Cortex of kidney (tissue), 1 donor: ENCODE measurements at places on chromosomes 3 and 15.

DNA sequence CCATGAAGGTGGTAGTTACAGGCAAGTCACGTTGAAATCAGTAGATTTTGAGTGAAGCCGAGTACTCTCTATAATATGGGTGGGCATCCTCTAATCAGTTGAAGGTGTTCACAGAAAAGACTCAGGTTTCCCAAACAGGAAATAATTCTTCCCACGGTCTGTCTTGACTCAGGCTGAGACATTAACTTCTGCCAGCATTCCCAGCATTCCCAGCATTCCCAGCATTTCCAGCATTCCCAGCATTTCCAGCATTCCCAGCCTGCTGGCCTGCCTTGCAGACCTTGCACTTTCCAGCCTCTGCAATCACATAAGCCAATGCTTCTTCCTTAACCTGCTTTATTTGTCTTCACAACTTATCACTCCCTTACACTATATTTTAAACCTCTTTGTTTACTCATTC lies 542.3 kb upstream of the ROBO2 start:
- DNase-seq: no peak

GRCh38 chr3:13480340-13481318 lies 523 bp downstream of the HDAC11 start:
- DNase-seq: no peak

DNA sequence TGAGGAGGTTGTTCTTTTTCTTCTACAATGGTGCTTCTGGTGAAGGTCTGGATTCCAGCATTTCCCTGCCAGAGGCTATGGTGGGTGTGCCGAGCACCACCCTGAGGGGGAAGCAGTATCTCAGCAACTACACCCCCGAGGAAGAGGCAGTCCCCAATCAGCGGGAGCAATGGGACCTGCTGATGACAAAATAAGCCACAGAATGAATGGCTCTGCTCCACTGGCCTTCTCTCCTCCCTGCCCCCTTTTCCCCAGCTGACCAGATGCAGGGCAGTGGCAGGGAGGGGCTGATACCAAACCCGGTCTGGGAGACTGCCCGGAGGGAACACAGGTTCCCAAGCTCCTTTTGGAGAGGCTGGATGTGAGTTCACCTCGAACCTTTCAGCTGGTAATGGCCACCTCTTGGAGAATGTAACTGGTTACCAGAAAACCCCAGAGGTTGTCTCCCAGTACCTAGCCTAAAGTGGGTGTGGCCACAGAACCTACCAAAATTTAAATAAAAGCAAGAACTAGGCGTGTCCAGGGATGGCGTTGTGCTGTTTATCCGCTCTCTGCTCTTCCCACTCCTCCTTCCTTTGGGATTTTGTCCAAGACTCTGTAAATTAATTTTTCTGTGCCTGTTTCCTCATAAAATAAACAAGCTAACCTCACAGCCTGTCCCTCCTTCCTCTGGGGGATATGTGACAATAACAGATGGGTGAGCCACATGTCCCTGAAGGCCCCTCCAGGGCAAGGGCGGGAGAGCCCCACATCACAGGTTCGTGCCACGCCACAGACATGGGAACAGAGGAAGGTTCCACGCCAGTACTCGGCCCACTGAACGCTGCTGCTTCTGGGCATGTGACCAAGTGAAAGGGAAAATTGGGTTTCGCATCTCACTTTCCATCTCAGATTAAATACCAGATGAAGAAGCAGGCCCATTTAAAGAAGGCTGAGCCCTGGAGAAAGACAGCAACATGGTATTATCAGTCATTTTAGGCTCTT lies 35.1 kb upstream of the SPTBN5 start:
- no peak for DNase-seq

DNA sequence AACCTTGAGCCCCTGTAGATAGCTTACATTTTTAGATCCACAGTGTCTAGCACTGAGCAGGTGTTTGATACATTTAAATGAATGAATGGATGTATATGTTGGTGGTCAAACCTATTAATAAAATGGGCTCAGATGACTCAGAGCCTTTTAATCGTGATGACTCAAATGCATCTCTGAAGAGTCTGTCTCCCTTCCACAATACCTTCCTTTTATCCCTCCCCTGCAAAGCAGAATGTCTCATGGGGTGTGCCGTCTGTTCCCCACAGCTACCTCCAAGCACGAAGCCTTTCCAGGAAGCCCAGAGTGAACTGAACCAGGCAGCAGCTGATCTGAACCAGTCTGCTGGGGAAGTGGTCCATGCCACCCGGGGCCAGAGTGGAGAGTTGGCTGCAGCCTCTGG lies 303.5 kb upstream of the TPM1 start:
- no peak for DNase-seq

DNA sequence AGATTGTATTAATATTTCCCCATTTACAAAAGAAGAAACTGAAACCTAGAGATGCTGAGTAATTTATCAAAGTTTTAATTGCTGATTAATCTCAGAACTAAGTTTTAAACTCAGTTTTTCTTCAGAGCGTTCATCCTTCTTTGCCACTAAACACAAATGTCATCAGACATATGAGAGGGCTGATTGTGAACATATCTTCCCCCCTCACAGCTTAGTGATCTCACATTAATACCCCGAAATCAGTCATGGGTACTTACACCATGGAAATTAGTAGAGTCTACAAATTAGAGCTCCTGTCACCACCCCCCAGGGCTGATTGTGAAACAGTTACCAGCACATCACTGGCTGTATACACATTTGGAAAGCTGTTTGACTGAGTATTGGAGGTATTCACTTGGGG lies 189.3 kb upstream of the SGO1 start:
- DNase-seq: no peak

DNA sequence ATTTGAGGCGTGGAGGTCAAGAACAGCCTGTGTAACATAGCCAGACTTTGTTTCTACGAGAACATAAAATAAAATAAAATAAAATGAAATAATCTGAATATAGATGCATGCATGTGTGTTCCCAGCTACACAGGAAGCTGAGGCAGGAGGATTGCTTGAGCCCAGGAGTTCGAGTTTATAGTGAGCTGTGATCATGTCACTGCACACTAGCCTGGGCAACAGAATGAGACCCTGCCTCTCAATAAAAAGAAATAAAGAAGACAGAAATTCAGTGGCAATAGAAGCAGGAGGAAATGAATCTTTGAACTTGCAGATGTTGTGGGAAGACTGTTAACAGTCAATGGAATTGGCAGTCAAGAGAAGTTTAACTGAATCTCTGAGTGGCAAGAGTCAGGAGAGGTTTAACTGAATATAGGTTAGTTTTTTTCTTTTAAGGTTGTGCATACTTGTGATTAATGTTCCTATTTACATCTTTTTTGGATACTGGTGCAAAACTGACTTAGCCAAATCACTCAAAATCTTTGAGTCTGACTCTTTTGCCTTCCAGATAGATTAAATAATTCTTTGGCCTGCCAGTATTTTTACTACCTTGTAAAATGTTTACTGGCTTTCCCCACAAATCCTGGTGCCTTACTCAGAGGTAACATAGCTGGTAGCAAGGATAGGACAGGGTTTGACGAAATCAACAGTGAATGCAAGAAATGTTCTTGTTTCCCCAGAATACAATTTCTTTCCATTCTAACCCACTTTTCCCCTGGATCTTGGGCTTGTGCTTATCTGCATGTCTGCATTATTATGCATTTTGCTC lies 361.4 kb downstream of the PDCD6IP start:
- DNase-seq: no peak

- DNase-seq: no peak
These were observed 52.2 kb downstream of the ABI3BP start for GRCh38 chr3:100941041-100941440.

DNA sequence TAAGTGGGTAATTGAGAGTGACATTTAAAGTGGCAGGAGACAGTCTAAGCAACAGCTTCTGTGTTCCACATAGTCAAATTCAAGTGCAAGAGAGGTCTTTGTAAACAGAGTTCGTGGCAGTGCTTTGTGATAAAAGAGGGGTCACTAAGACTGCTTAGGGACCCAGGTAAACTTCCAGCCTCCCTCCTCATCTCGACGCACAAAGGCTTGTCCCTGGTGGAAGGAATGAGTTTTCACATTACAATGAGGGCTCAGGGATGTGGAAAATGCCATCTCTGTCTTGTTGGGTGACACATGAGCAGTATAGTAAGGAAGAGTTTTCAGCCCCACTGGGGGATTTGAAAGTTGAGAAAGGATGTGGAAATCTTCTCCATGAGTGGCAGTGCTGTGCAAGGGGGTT lies 7.3 kb downstream of the GMNC start:
- no peak for DNase-seq

DNA sequence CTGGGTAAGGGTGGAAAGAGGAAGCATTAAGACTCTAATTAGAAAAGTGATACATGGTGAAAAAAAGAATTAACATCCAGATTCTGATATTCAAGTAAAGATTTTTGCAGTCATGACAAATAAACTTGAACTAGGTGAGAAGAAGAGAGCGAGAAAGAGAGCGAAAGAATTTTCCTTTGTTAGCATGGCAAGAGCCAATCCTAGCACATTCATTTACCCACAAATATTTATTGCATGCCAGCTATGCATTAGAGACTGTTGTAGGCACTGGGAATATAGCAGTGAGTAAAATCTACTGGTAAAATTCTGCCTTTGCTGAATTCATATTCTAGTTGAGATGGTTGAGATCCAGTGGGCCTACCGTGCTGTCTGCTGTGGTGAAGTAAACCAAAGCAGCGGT lies 177.9 kb upstream of the DPH6 start:
- DNase-seq: no peak

GRCh38 chr3:159782724-159783421 lies 205.8 kb upstream of the IL12A start:
- no peak for DNase-seq

GRCh38 chr3:97822359-97822775 lies 556 bp downstream of the CRYBG3 start:
- no peak for DNase-seq

- DNase-seq: no peak
These were observed 204.0 kb upstream of the NANOGP8 start for GRCh38 chr15:35289024-35289617.

DNA sequence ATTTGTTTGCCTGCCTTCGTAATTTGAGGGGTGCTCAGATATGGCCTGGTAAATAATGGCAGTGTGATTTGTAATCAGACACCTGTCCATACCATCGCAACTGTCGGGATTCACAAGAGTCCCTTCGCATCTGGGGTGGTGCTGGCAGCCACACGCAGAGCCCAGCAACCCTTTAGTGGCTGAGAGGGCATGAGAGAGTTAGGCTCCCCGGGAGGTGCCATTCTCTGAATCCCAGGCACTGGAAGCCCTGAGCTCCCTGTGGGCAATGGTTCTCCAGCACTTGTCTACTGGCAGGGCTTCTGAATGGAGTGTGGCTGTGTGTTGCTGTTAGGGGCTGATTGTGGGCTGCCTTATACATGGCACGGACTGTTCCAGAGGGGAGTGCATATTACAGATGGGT lies 230.1 kb downstream of the EBLN2 start:
- DNase-seq: no peak

DNA sequence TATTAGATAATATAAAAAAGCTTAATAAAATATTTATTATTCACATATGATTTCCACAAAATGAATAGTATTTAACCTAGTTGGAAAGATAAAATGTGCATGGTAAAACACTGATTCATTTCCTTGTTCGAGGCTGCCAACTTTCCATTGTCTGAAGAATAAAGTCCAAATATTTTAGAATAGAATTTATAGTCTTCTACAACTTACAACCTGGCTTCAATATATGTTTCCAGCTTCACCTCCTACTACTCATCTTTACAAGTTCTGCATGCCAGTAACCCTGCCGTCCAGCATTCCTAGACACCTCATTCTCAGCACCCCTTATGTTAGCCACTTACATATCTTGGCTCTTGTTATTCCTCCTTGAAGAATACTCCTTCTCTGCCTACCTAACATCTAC lies 244.5 kb downstream of the FGF12 start:
- DNase-seq: no peak

GRCh38 chr3:138197058-138197457 lies 10.0 kb downstream of the ARMC8 start:
- no peak for DNase-seq

- DNase-seq: no peak
These were observed 25.5 kb downstream of the B3GNT5 start for GRCh38 chr3:183278479-183279088.

DNA sequence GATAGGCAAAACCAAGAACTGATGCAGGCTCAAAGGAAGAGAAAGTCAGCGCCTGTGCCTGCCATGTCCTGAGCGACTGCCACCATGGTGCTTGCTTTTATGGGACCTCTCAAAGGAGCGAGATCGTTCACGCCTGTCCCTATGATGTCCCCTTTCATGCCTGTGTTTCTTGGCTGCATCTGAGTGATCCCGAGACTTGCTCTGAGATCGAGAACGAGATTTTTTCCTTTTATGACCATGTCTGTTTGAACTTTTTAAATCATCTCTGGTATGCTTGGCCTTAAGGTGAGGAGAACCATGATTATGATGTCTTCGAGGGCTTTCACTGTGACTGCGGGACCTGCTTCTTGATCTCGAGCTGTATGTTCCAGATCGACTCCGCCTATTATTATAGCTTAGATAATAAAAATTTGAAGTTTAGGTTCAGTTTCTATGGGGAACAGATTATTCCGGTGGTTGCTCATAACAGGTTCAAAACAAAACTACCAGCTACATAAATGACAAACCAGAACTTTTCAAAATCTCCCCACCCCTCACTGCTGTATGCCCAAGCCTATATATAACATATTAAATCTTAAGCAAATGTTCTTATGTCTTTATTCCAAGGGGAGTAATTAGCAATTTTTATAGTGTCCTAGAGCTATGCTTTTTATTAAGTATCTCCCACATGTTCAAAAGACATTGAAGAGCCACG lies 11.6 kb downstream of the CCNL1 start:
- DNase-seq: no peak

- no peak for DNase-seq
These were observed 175.6 kb downstream of the GHSR start for GRCh38 chr3:172272698-172273097.

GRCh38 chr3:195209847-195210265 lies 61.1 kb downstream of the XXYLT1 start:
- DNase-seq: no peak

DNA sequence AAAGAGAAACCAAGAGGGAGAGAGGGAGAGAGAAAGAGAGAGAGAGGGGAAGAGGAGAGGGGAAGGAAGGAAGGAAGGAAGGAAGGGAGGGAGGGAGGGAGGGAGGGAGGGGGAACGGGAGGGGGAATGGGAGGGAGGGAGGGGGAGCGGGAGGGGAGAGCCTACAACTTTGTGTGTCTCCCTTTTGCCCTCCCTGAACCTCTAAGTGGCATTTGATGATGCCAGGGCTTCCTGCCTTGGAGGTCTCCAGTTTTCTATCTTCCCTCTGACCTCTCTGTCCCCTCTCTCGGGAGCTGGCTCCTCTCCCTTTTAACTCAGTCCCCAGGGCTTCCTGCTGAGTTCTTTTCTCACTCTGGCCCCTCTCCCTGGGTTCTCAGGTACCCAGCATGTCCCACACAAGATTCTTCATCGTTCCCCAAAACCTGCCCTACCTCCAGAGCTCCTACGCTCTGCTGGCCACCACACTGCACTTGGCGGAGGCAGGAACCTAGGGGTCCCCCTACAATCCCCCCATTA lies 12.5 kb upstream of the FAM174B start:
- DNase-seq: no peak
